GM20000 (cell line): ENCODE measurements at places on chromosomes 13 and 19.

DNA sequence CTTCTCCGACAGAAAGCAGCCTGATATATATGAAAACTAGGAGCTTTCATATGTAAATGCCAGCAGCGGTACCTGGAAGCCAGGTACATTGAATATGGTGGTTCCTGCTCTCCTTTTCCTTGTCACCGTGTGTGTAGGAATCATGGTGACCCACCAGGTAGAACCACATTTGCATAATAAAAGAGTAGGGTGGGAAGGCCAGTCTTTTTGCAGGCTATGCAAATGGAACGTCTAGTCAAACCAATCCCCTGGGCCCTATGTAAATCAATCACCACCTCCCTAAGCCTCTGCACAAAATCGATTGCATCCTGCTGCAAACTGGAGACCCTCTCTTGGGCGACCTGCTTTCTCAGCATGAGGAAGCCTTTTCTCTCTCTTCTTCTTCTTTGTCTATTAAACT is 22.2 kb upstream of the ZNF181 start:
- no peak for DNase-seq

DNA sequence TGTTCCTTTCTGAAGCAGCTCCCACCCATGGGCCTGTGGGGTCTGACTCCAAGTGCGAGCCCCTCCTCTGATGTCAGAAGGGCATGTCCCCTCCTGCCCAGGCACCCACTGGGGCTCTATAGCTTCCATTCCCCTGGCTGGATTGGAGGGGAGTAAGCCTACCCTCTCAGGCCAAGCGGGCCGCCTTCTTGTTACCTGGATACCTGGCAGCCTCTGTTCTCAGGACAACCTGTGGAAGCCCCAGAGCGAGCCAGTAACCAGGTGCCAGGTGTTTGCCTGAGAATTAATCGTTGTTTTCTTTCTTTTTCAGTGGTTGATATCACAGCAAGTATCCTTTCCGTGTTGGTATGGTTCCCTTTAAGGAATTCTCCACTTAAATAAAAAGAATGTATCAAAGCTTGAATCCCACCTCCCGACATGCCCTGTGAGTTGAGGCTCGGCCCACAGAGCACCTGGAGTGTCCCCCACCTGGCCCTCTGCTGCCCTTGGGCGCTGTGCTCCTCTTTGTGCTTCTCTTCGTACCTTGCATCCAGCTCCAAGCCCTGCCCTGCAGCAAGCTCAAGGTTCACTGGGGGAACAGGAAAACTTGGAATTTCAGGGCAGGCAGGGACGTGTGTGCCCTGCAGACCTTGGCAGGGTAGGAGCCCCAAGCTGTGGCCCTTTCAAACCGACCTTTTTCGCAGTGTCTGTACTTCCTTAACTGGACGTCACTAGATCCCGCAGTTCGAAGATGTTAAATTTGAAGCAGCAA is 15.0 kb downstream of the MAU2 start:
- DNase-seq = no peak

- no peak for DNase-seq
Measured at GRCh38 chr13:51997641-51998330, 13.5 kb downstream of the ATP7B start.

GRCh38 chr13:32594157-32594738 is 8.0 kb downstream of the PDS5B start:
- no peak for DNase-seq

DNA sequence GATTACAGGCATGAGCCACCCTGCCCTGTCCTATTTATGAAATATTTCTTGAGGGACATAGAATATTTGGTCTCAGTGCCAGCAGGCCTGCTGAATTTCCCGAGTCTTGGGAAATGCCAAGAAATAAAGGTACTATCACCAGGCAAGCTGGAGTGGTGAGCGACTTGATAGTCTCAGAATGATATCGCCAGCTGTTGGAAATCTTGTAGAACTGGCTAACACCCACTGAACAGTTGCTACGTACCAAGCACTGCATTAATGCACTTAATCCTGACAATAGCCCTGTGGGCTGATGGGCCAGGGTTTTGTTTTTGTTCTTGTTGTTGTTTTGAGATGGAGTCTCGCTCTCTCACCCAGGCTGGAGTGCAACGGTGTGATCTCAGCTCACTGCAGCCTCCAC is 42.2 kb upstream of the MRI1 start:
- no peak for DNase-seq

- DNase-seq = no peak
Measured at GRCh38 chr19:47437500-47437899, 18.2 kb upstream of the MEIS3 start.

DNA sequence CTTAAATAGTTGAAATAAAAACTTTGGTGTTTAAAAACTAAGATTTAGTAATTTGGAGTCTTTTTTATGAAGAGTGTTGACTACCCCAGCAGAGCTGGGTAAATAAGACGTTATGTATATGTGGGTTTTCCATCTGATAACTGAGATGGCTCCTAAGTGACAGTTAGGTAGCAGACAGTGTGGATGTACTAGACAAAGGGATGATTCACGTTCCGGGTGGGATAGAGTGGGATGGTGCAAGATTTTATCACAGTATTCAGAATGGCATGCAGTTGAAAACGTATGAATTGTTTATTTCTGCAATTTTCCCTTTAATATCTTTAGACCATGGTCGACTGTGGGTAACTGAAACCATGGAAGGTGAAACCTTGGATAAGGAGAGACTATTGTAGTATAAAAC is 50.4 kb downstream of the NAA16 start:
- DNase-seq = no peak
